ENCODE measurements at places on chromosomes 2 and 18.

DNA sequence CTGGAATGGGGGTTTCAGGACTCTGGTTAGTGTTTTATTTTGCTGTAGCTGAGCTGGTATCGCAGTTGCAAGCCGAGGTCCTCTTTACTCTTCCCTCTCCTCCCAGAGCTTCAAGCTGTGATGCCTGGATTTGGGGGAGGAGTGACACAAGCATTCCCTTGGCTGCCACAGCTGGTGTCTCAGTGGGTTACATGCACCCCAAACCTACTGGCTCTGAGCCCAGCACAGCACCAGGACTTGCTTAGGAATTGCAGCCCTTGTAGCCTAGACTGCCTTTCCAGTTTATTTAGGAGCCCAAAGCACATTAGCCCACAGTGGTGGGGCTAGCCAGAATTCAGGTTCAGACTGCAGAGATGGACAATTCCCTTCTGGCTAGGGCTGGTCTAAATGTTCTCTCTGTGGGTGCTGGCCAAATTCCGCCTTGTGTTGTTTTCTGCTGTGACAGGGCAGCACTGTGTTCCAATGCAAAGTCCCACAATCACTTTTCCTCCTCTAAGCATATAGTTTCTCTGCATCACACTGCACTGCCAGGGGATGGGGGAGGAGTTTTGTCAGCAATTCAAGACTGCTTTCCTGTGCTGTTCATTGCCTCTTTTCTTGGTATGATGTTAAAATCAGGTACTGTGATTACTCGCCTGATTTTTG, 122.8 kb downstream of the SLC4A10 start:
- no peak for DNase-seq

GRCh38 chr2:72570413-72570812, 255.4 kb downstream of the EXOC6B start:
- no peak for DNase-seq

GRCh38 chr2:146608490-146608889, 1236.3 kb upstream of the ACVR2A start:
- no peak for DNase-seq

DNA sequence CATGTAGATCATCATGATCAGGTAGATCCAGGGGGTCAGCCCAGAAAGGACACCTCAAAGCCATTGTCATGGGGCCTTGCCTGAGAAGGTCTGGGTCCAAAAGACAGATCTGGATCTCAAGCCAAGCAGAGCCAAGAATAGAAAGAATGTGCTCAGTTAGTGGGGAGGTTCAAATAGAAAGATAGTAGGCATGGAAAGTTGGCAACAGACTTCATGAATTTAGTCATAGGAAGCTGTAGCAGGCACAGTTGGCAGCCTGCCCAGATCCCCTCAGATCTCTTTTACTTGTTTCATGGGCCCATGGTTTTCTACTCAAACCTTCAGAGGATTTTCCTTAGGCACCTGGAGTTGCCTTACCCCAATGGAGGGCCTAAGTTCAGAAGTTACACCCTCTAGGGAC, 767.0 kb downstream of the SLC4A3 start:
- DNase-seq, result no peak

DNA sequence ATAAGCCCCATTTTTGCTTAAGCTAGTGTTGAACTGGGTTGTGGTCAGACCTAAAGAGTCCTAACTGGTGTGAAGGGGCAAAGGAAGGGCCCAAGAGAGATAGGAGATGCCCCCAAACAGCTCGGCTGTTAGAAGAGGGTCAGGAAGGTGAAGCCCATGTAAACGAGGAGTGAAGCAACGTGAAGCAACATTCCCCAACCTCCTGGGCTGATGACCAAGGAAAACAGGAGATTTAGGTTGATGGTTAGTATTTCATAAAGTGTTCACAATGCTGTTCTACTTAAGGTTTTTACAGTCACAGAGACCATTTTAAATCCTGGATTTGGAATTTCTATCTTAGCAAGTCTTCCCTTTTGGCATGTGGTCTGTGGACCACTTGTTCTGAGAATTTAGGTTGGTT, 144.0 kb upstream of the SERPINE2 start:
- no peak for DNase-seq

GRCh38 chr18:35407871-35408481, 30.8 kb upstream of the ZNF396 start:
- DNase-seq, result peak; percentile 87

DNA sequence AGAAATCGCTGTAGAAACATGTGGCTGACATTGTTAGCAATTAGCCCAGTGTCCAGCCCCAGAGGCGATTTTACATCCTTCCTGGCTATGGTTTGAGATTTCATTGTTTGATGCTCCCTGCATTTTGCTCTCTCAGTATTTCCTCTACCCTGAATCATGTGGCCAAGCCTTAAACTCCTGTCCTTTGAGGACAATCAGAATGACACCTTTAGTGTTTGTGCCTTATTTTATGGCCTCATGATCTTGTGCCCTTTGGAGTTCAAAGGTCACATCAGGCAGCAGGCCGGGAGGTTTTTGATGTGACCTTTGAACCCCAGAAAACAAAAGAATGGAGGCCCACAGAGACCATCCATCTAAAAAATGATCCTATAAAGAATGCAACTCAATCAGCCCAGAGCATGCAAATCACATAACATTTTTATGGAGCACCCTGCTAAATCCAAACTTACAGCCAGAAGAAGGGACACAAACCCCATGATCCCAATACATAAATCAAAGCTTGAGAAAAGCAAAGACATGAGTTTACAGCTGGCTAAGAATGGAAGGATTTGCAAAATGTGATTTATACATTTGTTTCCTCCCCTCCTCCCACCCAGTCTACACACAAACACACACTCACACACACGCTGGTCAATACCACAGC, 52.5 kb downstream of the FECH start:
- DNase-seq, result no peak

GRCh38 chr2:209005371-209005770, 418.5 kb upstream of the MAP2 start:
- no peak for DNase-seq

DNA sequence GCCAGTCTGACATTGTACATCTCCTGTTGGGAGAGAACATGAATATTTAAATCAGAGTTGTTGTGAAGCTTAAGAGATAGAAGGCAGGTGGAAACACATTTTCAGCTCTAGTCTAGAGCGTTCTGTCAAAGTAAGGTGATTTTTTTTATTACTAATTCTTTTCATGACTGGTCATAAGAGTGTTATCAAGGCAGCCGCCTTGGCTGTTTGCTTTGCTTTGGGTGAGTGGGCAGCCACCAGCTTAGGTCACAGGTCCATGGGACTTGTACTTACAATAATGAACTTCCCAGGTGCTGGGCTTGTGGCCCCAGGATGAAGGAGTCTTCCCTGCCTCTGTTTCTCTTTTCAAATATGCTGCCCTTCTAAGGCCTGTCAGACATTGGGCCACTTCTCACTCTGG, 256.3 kb downstream of the SRBD1 start:
- DNase-seq, result no peak

DNA sequence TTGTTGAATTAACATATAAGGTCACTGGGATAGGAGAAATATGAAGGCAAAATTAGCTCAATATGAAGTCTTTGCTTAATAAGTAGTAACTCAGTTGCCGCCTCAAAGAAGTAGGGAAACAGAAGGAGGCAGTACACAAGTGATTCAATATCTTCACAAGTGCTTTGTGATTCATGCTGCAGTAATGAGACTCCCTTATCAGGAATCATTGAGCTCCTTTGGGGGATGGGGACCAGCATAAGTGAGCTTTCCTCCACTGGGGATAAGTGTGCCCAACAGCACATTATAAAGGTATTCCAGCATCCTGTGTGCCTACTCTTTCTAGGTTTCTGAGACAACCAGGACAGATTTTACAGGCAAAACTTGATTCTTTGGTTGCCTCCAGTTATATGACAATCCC, 323.4 kb upstream of the UBE2E3 start:
- DNase-seq, result no peak

DNA sequence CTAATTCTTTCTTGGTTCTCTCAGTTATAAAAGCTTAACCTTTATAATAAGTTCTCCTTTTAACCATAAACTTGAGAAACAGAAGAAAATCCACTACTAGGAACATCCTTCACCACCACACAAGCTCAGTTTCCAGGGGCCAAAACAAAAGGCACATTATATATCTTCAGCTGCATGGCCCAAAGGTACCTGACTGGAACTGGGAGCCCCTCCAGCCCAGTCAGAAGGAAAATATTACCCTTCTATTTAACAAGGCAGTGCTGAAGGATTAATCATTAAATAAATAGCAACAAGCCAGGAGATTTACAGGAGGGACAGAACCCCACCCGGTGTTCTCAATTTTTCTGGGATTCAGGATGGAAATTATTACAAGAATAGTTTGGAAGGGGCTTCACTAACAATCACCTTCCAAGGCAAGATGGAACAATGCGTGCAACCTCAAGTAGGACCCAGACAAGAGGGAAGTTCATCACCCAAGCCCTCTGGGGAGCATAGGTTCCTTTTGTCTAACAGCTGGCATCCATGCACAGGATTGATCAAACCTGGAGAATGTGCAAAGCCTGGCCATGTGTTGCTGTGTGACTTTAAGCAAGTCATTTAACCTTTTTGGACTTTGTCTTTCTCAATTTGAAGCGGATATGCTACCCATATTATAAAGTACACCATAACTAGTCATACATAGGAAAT, 159.6 kb upstream of the SETBP1 start:
- no peak for DNase-seq

GRCh38 chr2:231531883-231532755, 1.9 kb upstream of the NMUR1 start:
- DNase-seq, result no peak

- peak; percentile 29 for DNase-seq
These were observed 168.6 kb downstream of the SS18 start for GRCh38 chr18:25921677-25922421.

DNA sequence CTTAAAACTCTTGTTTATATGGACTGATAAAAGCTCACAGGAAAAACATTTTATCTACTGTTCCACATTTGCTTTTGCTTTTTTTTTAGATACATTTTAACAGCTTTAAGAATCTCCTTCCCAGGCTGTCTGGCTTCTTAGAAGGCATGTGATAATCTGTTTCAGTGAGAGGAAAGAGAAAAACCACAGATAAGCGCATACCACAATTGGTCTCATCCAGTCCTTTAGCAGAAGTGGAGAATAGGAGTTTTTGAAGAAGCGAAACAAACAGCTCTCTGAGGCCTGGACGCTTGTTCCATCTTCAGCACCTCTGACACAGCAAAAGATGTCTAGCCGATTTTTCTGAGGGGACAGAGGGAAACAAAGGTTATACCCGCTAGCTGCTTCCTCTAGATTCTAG, 37.6 kb downstream of the RMC1 start:
- peak; percentile 88 for DNase-seq

DNA sequence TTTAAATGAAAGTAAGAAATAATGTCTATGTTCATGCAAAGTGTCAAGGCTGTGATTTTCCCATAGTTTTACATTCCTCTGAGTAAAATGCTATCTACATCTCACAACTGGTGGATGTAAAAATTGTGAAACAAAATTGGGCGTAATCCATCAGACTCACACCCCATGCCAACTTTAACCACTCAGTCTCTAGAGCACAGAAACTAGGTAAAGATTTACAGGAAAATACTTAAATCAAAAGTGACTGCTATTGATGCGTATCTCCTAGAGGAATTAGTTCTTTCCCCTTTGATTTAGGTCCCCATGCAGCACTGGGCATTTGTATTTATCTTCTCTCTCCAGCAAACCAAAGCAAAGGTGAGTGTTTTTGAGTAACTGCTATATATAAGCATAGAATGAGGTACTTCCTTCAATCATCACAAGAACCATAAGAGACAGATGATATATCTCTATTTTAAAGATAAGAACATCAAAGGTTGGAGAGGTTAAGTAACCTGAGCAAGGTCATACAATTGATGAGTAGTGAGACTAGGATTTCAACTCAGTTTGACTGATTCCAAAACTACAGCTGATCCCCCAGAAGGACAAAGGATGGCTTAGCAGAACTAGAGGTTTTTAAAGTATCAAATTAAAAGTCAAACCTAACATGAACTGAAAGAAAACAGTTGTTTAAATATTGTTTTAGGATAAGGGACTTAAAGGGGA, 594.0 kb upstream of the ACVR2A start:
- DNase-seq, result no peak

DNA sequence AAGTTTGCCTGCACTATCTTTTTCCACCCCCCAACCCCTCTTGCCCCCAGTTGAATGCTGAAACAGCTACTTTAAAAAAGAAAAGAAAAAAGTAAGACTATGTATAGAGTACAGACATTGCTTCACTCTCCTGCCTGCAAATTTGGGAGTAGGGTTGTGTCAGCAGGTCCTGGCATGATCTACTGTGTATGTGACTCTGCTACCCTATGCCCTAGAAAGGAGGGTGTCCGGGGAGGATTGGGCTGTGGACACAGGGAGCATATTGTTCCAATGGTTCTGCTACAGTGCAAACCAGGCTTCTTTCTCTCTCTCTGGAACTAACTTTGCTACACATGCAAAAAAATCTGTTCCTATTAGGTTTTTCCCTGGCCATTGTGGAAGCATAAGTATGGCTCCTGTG, 9.9 kb upstream of the ZEB2 start:
- no peak for DNase-seq

DNA sequence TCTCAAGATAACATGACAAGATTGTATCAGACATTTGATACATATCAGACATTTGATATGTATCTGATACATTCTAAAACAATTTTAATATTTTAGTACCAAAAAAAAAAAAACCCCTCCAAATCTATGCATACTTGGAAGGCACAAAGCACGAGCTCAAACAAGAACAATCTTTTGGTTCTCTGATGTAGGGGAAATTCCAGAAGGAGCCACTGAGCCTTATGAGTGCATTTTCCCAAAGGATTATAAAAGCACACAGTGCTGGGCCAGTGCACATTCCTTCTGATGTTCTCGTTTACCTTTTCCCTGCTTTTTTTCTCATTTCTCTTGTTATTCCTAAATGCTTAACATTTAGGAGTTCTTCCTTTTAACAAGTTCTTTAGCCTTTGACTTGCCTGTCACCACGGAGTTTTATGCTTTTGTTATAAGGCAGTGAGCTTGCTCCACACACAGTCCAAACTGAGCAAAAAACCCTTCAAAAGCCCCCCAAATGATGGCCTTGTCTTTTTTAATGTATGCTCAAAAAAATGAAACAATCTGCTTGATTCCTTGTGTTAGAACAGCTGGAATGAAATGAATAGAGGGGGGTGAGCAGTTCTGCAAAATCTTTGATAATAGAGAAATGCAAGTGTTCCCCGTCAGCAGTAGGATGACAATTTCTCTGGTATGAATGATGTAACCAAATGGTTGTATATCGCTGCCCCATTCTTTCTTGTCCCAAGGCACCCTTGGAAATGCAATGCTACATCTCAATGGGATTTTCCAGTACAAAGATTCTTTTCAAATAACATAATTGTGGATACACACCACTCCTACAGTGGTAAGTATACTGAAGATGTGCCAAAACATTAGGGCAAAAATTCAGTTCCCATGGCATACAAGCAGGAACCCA, 597.2 kb upstream of the ZEB2 start:
- DNase-seq, result no peak

DNA sequence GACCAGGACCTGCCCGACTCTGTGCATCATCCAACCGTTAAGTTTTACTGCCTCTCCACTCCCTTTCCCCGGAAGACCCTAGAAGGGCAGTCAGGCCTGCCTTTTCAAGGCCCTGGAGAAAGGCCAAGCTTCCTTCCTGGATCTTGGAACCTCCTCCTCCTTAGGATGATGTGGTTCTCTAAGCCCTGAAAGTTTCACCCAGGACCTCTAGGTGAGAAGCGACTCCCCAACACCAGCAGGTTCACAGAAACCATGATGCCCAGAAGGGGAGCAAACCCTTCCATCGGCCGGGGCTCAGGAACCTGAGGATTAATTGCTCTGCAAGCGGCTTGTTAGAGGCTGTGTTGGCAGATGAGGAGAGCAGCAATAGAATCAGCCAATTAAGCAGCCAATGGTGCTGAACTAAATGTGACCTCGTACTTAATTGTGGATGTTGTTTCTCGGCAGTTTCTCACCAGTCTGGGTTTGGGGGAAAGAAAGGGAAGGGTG, 94.2 kb upstream of the FZD7 start:
- DNase-seq, result no peak
